ENCODE measurements at places on chromosomes 3 and 15.

DNA sequence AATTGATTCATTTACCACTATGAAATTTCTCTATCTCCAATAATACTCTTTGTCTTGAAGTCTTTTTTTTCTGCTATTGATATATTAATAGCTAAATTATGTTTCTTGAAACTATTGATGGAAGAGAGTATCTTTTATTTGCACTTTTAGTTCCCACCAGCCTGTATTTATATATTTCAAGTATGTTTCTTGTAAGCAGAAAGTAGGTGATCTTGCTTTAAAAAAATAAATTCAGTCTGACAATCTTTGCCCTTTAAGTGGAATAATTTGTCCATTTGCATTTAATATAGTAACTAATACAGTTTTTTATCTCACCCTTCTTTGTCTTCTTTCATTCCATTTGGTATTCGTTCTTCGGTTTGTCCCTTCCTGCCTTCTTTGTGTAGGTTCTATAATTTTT lies 790.5 kb downstream of the MCTP2 start:
- DNase-seq: no peak

DNA sequence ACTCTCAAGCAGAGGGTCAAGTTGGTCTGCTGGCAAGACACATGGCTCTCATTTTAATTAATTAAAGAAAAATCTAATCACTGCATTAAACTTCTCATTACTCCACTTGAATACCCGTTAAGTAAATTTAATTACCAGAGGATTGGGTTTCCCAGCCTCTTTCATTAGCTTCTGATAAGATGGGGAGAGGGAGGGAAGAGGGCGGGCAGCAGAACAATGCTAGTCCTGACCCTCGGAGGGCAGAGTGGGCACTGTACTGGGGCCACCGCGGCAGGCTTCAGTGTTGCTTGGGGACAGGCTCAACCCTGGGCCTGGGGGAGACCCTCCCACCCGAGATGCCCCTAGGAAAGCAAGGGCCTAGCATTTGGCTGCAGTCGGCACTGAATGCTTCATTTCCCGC lies 55.6 kb upstream of the LINGO1 start:
- no peak for DNase-seq

DNA sequence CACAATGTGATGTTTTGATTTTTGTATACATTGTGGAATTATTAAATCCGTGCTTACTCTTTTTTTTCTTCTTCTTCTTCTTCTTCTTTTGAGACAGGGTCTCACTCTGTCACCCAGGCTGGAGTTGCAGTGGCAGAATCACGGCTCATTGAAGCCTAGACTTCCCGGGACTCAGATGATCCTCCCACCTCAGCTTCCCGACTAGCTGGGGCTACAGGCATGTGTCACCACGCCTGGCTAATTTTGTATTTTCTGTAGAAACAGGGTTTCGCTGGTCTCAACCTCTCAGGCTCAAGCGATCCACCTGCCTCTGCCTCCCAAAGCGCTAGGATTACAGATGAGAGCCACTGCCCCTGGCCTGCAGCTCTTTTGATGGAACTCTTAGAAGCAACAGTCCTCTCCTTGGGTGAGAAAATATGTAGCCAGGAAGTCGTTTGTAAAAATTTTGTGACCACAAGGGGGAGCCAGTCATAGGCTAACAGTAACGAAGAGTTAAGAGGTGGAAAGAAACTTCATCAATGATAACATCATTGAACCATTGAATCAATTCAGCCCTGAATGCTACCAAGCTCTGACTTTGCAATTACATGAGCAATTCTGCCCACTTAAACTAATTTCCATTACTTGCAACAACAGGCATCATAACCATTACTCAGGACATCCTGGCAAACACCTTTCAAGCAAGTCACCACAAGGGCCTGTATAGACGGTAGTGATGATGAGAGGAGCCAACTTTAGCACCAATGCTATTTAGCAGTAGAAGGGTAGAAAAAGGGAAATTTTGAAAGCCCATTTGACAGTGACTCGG lies 16.7 kb upstream of the CMTM7 start:
- DNase-seq: peak; percentile 60

DNA sequence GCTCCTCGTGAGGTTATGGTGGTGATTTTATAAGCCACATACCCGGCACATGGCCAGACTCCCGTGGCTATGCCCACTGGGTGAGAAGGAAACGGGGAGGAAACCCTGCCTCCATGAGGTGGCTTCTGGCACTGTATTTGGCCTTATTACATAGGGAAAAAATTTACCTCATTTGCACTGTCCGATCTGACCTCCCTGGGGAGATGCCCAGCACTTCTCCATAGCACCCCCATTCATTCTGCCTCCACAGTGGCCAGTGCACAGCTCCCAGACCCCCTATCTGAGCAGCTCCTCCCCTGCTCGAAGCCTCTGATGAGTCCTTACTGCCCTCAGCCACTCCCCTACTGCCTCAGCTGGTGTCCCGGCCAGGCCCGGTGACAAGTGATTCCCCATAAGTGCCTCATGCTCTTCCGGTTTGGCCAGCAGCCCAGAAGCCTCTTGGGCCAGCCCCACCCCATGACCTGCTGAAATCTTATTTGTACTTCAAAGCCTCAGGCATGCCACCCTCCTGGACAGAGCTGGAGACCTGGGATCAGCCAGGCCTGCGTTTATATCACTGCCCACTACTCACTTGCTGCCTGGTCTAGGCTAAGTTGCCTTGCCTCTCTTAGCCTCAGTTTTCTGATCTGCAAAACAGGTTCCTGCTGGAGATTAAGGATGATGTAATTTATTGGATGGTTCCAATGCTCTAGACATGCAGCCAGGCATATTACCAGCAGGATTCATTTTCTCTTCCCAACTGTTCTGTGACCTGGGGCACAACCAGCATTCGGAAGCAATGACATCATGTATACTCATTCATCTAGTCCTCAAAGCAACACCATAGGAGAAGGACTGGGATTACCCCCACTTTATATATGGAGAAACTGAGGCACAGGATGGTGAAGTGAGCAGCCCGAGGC lies 30.6 kb upstream of the SLC6A6 start:
- peak; percentile 50 for DNase-seq

GRCh38 chr3:13530241-13531009 lies 18.5 kb upstream of the FBLN2 start:
- DNase-seq: no peak

GRCh38 chr3:1632128-1632527 lies 466.5 kb upstream of the CNTN4 start:
- no peak for DNase-seq

- DNase-seq: no peak
Observed at GRCh38 chr3:18027161-18027939, 284.9 kb upstream of the TBC1D5 start.

DNA sequence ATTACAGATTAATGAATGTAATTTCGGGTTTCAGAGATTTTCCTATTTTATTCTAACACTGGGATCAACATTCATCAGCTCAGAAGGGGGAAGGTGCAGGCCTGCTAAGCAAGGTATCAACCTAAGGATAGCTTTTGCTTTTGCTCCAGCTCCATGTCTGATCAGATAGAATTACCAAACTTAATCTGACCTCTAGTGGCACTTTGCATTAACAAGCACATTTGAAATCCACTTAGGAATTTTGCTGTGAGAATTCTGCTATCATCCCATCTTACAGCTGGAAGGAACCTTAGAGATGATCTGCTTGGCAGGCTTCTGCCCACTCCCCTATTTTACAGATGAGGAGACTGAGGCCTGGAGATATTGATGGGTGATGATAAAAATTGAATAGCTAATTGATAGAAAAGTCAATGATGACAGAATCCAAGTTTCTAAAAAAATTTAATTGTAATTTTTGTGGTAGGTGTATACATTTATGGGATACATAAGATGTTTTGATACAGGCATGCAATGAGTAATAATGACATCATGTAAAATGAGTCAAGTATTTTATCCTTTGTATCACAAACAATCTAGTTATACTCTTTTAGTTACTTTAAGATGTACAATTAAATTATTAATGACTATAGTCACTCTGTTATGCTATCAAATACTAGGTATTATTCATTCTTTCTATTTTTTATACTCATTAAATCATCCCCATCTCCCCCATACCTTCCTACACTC lies 209.2 kb upstream of the ZPLD1 start:
- DNase-seq: peak; percentile 45

DNA sequence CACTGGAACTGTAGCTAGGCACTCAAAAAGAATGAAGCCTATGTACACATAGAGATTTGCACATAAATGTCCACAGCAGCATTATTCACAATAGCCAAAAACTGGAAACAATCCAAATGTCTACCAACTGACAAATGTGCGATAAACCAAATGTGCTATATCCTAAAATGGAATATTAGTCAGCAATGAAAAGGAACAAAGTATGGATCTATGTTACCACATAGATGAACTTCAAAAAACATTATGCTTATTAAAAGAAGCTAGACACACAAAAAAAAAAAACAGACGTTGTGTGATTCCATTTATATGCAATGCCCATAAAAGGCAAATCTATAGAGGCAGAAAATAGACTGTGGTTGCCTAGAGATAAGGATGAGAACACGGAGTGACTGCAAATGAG lies 39.7 kb downstream of the SRGAP3 start:
- no peak for DNase-seq

- DNase-seq: no peak
Observed at GRCh38 chr3:71074423-71074822, 509.1 kb downstream of the FOXP1 start.

DNA sequence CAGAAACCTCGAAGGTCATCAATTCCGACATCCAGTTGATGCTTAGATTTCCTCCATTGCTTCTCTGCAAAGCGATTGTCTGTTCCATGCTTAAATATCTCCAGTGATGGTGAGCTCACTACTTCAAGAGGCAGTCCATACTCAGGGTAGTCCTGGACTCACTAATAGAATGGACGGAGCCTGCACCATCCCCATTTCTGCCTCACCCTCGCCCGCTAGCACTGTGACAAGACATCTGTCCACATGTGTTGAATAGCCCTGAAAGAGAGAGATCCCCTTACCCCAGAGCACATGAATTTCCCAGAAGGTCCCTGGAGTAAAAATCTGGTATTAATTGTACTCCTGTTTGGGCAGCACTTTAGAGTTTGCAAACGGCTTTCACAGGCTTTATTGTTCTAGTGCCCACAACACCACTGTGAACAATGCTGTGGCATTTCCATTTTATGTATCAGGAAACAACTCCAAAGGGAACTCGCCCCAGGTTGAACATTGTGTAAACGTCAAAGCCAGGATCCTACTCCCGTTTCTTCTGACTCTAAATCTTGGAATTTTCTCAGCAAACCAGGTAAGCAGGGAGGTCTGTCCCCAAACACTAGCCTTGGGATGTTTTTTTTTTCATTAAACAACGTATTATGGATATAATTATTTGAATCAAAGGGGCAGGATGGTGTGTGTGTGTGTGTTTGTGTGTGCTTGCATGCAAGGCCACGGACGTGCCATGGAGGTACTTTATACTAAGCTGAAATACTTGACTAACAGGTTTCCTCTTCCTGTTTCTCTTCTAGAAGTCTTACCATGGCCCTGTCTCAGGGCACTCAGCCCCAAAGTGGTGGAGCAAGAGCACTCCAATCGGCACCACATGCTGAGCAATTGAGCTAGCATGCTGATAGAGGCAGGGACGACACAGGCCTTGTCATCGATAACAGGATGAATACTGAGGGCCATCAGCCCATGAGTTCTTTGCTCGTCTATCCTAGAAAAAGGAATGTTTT lies 198.3 kb downstream of the OPA1 start:
- no peak for DNase-seq

GRCh38 chr15:46344915-46345314 lies 710.1 kb downstream of the SQOR start:
- no peak for DNase-seq

DNA sequence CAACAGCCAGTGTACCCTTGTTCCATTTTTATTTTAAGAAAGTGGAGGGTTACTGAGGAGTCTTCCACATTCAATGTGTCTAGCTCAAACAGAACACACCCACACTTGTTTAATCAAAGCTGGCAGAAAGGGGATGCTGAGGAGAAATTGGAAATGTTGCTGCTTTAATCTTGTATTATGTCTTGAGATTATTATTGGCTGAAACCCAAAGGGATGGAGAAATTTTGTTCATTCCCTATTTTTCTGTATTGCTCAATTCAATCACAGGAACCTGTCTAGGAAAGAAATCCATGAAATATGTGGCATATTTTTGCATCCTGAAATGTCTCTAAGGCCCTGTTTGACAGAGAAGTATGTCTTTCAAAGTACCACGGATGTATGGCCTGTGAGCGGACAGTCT lies 238.0 kb downstream of the MYRIP start:
- no peak for DNase-seq

DNA sequence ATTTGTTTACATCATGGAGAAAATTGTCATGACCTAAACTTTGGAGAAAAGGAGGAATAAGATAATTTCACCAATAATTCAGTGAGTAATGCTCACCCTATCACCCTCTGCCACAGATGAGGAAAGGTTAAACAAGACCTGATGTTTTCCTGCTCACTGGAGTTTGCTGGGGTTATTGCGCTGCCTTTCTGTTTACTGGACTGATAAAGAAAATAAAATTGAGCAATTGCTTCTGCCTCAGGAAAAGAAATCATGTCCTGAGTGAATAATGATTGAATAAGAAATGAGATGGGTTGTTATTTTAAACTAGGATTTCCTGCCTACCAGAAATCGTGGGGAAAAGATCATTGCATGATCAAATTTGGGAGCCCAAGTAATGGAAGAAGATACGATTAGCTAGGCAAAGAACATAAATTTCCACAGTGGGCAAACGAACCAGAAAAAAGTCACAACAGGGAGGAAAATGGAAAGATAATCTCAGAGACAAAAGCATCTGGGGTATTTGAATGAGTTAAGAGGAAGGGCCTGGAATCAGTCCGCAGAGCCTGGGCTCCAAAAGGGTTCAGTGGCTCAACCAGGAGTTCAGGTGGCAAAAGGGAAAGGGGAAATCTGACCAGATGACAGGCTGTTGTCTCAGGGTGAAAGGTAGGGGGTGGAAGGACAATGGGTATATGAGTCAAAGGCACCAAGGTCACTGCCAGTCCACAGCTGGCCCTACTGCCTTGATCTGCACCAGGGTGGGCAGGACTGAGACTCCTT lies 146.8 kb downstream of the FAM43A start:
- DNase-seq: no peak

GRCh38 chr3:184077881-184078280 lies 19.0 kb upstream of the HTR3E start:
- DNase-seq: no peak

DNA sequence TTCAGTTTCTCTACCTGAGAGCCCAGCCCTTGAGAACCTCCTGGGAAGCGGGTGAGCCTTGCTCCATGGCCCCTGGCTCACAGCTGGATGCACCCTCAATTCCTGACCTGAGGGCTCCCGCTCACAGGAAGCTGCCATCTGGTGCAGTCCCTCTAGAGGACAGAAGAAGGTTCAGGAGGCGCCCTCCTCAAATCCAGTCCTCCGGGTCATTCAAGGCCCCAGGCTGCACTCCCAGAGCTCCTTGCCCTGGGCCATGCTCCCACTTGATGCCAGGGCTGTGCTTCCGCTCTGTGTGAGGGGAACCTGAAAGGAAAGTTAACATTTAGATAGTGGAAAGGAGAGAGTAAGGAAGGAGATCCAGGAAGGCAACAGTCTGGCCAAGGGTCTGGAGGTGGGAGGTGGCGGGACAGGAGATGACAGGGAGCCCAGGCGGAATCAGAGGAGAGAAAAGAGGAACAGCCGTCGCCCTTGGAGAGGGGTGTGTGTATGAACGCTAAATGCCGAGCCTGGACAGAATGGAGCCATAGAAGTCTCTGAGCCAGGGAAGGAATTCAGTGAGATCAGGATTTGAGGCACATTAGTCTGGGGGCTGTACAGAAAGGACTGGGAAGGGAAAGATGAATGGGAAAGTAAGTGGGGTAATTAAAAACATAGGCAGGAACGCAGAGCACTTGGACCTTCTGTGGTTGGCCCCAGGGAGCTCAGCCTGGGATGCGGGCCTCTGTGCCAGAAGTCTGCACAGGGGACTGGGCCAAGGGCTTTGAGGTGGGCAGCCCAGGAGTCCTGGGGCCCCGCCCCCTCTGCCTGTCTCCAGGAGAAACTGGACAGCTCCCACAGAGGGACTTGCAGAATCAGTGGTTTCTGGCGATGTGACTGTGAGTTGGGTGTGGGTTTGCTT lies 26.1 kb downstream of the TBC1D21 start:
- DNase-seq: no peak

All from HEK293T (cell line).